Activated CD4-positive, alpha-beta T cell treated with anti-CD3 and anti-CD28 coated beads for 24 hours (primary cell): ENCODE measurements at places on chromosomes 1 and 21.

- no peak for DNase-seq
These were observed 90.7 kb downstream of the CDC7 start for GRCh38 chr1:91591175-91591974.

DNA sequence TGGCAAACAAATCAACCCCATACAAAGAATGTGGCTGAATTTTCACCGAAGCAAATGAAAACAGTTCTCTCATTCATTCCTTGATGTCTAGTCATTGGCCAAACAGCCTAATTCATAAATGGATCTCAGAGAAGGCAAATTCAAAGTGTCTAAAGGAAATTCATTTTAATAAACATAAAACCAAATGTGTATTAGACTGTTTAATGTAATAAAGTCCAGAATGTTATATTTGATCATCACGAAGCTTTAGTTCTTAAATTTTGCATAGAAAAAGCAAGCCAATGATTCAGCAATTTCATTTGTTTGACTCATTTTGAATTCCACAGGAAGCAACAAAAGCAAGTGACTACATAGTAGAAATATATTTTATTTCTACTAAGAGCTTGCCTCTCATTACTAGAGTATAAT, 379.2 kb upstream of the ADAMTS5 start:
- no peak for DNase-seq

DNA sequence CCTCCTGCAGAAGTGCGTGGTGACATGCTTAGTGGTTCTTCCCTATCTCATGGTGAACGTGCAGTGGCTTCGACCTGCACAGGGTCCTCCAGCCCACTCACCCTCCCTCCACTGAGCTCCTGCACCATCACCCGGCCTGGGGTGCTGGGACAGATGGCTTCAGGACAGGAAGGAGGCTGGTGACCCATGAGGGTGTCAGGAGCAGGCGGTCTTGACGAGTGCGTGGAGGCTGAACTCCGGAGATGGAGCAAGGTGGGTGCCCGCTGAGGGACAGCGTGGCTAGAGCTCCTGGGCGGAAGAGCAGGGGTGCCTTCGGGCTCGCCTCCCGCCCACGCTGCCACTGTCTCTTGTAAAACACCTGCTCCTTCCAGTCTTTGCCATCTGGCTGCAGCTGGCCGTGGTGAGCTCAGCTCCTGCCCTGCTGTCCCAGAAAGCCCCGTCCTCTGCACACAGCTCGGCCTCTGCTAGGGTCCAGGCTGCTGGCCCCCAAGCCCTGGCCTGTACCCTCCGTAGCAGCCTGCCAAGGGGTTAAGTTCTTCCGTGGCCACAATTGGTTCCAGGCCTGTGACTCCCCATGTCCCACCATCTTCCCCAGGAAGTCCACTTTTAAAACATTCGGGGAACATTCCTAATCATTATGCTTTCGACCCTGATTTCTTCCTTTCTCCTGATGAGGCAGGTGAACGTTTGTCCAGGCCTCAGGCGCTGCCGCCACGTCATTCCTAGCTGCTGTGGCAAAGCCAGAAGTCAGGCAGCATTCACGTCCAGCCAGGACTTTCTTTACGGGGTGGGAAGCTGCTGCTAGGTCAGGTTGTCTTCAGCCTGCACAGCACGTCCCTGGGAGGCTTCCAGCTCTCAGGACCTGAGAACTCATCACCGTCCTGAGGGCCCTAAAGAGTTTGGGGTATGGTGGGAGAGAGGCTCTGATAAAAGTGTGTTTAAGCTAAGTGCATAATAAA, 8.1 kb downstream of the KRTAP10-1 start:
- DNase-seq, result no peak

- DNase-seq, result no peak
These were observed 37.2 kb downstream of the RHBG start for GRCh38 chr1:156406251-156406650.

GRCh38 chr1:83787246-83787998, 211.5 kb downstream of the TTLL7 start:
- no peak for DNase-seq

DNA sequence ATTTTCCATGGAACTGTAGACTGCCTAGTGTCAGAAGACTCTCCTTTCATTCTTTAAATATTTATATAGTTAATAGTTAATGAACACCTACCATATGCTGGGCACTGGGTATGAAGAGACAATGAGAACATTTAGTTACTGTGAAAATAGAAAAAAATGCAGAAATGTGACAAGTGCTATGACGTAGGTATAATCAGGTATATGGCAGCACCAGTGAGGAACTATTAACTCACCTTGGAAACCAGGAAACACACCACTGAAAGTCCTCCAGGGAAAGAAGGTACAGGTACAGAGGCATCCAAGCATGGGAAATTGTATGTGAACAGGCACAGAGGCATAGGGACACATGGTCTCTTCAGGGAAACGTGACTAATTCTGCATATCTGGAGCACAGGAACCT, 42.3 kb downstream of the DPT start:
- no peak for DNase-seq

DNA sequence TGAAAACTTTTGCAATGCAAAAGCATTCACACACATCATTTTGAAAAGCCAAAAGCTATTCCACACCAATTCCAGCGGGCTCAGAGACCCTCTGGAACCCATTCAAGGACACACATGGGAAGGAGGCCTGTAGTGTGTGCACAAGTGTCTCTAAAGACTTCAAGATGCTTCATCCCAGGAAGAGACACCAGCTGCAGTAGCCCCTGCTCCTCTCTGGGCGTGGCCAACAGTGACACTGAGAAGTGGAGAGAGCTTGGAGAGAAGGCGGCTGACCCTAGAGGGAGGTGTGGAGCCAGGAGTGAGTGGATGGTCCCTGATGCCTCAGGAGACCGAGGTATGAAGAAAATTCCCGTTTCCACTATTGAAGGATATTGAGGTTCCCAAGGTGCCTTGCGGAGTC, 14.9 kb upstream of the TNNI1 start:
- DNase-seq, result no peak
